RKO (cell line): ENCODE measurements at places on chromosomes 12 and 14.

GRCh38 chr14:28901631-28902030 is 135.0 kb downstream of the FOXG1 start:
- no peak for DNase-seq

DNA sequence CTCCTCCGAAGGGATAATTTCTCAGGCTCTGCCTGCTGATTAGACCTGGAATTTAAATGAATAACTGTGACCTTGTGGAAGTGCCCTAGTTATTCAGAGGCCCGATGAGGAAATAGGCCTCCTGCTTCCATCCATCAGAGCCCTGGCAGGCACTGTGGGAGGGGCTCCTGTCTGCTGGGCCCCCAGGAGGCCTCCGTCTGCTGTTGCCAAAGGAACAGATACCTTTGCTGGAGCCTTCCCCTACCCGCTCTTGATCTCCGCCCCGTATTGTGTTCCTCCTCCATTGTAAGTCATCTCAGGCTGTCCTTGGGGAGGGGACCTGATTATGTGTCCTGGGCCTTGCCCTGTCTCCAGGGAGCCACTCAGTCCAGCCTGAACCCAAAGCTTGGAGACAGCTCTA is 112.3 kb downstream of the NRXN3 start:
- no peak for DNase-seq

DNA sequence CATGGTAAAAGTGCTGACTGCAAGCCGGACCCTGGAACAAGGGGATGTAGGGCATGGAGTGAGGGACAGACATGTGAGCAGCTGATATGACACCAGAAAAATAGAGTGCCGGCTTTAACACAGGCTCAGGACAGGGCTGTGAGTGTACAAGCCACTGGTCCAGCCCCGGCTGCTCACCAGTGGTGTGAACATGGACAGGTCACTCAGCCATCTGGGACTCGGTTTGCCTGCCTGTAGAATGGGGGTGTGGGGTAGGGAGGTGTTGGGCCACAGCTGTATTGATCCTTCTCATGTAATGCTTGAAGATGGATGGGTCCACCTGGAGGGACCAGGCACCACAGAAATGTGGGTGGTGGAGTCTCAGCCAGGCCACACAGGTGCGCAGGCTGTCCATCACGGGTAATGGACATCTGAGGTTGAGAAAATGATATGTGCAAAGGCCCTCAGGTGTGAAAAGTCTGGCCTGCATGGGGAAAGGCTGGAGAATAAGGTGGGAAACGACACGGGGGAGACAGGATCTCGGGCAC is 10.6 kb upstream of the KRT74 start:
- no peak for DNase-seq

GRCh38 chr12:117484901-117485300 is 123.5 kb upstream of the NOS1 start:
- no peak for DNase-seq

- no peak for DNase-seq
Measured at GRCh38 chr12:124554429-124555029, 12.9 kb downstream of the NCOR2 start.

- DNase-seq: no peak
Measured at GRCh38 chr14:99137001-99137700, 134.8 kb downstream of the BCL11B start.

DNA sequence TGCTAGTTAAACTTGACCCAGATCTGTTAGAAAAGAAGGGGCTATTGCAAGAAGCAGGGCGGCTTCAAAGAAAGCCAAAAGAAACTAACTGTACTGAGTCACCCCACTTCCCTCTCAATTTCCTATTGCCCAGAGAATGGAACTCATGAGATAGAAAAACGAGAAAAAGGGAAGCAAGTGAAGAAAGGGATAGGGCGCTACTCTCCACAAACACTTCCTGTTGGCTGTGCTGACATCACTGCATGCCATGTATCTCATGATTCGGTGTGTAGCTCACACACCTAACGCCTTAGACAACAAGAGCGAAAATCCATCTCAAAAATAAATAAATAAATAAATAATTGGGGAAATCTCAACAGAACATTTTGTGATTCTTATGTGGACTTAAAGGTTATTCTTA is 13.0 kb upstream of the P2RX4 start:
- no peak for DNase-seq

DNA sequence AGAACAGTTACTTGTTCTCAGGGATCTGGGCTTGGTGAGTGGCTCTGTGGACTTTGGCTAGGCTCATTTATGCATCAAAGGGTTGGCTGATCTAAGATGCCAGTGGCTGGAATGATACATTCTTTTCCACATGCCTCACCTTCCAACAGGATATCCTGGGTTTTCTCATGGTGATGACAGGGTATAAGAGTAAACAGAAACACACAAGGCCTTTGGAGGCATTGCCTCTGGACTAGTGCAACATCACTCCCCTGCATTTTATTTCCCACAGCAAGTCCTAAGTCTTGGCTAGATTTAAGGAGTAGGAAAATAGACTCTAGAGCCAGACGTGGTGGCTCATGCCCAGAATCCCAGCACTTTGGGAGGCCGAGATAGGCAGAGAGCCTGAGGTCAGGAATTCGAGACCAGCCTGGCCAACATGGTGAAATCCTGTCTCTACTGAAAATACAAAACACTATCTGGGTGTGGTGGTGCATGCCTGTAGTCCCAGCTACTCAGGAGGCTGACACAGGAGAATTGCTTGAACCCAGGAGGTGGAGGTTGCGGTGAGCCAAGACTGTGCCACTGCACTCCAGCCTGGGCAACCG is 47.9 kb downstream of the RPH3A start:
- peak; percentile 77 for DNase-seq

DNA sequence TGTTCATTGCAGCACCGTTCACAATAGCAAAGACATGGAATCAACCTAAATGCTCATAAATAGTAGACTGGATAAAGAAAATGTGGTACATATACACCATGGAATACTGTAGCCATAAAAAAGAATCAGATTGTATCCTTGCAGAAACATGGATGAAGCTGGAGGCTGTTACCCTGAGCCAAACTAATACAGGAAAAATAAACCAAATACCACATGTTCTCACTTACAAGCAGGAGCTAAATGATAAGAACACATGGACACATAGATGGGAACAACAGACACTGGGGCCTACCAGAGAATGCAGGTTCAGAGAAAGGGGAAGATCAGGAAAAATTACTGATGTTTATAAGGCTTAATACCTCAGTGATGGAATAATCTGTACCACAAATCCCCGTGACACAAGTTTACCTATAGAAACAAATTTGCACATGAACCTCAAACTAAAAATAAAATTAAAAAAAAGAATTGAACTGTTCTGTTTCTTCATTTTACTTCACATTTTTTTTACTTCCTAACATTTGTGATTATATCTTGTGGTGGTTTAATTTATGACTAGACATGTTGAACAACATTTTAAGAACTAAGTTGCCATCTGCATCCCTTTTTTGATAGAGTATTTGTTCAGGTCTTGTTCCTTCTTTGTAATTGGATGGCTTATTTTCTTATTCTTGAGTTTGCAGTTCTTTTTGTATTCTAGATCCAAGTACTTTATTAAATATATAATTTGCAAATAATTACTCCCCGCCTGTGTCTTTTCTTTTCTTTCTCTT is 835.2 kb downstream of the FSCB start:
- DNase-seq: no peak

DNA sequence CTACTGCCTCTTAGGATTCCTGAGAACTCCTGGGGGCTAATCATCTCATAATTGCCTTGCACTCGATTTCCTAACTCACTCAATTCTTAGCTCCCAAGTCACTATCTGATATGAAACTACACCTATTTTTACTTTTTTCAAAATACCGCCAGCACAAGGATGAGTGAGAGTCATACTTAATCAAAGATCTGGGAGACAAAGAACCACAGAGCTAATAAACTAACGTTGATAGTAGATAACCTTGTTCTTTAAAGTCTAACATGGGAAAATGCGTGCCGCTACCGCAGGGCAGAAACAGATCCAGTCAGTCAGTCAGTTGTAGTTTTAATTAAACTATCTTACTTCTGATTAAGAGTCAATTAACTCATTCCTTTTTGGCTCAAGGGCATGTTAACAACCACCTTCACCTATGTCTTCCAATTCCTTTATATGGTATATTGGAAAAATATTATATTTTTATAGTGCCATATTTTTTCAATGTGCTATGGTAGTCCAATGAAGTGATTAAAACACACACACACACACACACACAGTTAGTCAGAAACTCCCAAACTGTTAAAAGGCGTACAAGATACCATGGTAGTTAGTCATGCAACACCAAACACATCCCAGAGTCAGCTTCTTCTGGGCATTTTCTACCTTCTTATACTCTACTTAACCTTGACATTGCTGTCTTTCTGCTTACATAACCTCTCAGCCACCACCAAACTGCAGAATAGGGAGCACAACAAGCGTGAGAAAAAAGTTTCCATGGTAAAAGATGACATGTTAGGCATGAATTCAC is 114.0 kb downstream of the KLHL28 start:
- DNase-seq: no peak

DNA sequence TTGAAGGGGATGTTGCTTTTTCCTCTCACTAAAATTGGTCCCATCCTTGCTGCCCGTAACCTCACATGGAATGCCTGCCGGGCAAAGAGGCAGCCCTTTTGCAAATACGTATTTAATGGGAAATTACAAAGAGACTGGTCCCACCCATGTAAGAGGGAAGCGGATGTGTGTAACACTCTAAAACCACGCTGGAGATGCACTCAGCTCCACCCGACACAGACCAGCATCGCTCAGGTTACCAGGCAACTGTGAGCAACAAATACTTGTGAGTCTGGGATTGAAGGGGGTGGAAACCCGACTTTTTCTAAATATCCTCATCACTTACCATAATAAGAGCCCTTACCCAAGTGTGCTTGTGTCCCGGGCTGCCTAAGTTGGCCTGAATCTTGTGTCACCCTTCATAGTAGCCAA is 47.7 kb downstream of the ELK3 start:
- DNase-seq: no peak

DNA sequence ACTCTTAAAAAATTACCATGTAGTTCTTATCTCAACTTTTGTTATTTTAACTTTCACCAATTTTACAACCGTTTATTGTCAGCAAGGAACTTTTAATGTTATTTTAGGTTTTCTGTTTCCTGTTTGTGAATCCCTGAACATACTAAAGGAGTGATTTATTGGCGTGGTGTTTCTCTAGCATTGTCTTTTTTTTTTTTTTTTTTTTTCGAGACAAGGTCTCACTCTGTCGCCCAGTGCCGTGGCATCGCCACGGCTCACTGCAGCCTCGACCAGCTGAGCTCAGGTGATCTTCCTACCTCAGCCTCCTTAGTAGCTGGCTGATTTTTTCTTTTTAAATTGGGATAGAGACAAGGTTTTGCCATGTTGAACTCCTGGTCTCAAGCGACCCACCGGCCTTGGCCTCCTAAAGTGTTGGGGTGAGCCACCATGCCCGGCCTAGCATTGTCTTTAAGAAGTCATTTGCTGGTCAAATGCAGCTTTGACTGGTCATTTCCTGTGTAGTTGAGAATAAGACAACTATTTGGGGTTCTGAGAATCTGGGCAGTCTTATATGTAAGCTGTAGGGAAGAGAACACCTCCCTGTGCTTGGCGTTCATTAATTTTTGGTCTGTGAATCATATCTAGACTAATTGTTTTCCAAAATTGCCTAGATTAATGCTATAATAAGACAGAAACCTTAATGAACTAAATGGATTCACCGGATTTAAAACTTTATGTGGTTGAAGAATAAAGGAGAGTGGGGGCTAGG is 2.1 kb downstream of the WASHC4 start:
- peak; percentile 89 for DNase-seq
